Mucosa of gallbladder (tissue), 1 donor: ENCODE measurements at places on chromosomes 7 and 10.

DNA sequence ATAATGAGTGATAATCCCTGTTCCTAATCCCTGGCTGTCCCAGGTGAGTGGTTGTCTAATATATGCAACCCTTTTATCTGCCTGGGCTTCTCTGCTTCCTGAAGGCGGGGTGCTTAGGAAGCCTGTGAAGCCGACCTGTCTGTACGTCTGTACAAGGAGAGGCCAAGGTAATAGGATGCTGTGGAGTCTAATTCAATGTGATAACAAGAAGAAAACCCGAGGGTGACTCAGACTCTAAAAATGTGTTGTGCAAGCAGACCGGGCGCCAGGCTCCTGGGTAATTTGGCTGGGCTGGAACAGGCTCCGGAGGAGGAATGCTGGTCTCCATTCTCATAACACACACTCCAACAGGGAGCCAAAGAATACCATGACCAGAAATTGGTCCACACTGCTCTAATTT lies 43.6 kb downstream of the THNSL1 start:
- DNase-seq: peak; percentile 77

GRCh38 chr7:48090095-48090805 lies 1.2 kb downstream of the UPP1 start:
- peak; percentile 47 for DNase-seq

DNA sequence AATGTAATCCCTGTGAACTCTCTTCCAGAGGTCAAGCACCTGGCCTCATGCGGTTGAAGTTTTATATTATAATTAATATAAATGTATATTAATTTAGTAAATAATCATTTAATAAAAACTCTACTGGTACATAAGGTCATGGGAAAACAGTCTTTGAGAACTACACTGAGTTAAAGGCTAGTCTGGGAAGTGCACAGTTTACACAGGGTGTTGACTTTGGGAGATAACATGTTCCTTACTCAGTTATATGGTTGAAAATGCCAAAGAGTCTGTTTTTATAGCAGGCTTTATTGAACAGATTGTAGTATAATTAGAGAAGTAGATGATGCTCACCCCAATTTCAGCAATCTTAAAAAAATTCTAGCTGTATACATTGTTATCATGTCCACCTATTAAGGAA lies 735.9 kb downstream of the GATA3 start:
- no peak for DNase-seq

- no peak for DNase-seq
Observed at GRCh38 chr10:33883881-33884280, 549.4 kb upstream of the NRP1 start.

DNA sequence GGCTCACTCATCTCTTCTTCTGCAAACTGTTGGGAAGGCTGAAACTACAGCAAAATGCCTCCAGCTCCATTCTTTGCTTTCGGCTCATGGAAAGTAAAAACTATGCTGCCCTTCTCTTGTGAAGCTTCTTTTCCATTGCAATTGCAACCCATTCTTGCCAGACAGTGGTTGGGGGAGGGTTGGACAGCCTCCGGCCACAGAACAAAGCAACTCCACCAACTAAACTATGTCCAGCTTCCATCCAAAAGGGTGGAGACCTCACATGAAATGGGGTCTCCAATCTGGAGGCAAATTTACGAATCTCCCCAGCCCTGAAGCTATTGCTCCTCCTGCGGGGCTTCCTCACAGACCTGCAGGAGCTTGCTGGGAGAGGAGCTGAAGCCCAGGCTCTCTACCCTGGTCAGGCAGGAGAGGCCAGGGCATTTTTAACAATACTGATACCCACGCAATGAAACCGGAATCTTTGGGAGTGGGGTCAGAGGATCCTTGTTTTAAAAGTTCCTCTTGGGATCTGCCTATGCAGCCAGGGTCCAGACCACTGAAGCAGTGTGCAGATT lies 549 bp downstream of the GPNMB start:
- no peak for DNase-seq

DNA sequence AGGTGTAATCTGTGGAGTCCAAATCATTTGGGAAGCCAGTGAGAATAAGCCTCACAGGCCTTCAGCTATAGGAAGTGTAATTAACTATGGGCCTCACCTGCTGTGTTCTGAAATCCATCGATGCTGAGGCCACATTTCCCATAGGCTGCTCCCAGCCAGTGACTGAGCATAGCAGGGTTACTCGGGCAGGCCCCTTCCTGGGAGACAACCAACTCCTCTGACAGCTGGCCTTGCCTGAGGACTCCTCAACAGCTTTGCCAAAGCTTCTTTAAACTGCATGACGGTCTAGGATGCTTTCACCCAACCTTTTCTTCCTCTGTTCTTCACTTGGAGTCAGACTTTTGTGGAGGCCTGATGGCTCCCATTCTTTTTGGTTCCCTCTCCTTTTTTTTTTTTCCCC lies 63.8 kb upstream of the SMNDC1 start:
- no peak for DNase-seq

DNA sequence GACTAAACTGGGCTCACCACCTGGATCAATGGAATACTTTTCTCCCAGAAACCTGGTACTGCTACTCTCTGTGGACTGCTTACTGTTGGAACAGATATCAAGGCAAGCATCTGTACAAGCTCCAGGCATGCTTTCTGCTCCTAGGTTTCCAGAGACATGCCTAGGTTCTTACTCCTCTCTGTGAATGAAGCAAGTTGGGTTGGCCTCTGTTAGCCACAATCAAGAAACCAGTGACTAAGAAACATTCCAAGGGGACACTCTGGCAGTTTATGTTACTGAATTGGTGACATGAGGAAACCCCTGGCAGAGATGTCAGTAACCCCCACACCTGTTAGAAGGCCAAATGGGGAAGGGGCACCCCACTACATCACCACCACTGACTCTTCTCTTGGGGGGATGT lies 121.9 kb downstream of the GFRA1 start:
- no peak for DNase-seq

- DNase-seq: no peak
Observed at GRCh38 chr7:129213828-129214227, 11.0 kb upstream of the AHCYL2 start.

- no peak for DNase-seq
Observed at GRCh38 chr7:95240921-95241320, 83.4 kb downstream of the PON1 start.

GRCh38 chr7:46257761-46258448 lies 336.8 kb upstream of the IGFBP3 start:
- DNase-seq: no peak

GRCh38 chr7:13041368-13041988 lies 354.0 kb downstream of the ARL4A start:
- DNase-seq: no peak

DNA sequence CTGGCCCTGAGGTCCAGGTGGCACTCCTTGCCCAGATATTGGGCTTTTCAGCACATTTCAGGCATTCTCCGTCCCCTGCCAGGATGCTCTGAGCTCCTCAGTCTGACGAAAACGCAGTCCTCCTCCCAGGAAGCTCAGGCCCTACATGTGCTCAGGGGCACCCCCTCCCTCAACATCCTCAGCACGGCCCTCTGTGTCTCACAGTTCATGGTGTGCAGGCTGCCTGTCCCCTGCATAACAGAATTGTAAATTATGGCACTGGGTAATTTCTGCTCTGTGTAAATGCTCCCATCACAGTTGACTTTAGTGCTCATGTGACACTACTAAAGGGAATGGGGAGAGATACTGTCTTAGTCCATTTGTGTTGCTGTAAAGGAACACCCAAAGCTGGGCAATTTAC lies 563.8 kb downstream of the DNAJB6 start:
- DNase-seq: no peak

- no peak for DNase-seq
Observed at GRCh38 chr7:151085329-151085690, 965 bp upstream of the AGAP3 start.

DNA sequence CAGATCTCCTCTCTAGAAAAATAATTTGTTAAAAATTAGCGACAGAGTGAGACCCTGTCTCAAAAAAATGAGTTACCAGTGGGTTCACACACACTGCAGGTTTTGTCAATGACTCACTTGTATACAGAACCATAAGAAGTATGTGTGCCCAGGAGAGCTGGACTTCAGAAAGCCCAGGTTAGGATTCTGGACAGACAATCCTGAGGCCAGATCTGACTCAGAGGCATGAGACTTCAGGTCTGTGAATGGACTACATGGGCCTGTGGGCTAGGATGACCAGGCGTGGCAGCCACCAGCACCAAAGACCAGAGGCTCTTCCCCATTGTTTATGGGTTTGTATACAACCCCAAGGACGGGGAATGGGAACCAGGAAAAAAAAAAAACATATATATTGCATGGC lies 9.3 kb upstream of the ZNF438 start:
- DNase-seq: no peak

DNA sequence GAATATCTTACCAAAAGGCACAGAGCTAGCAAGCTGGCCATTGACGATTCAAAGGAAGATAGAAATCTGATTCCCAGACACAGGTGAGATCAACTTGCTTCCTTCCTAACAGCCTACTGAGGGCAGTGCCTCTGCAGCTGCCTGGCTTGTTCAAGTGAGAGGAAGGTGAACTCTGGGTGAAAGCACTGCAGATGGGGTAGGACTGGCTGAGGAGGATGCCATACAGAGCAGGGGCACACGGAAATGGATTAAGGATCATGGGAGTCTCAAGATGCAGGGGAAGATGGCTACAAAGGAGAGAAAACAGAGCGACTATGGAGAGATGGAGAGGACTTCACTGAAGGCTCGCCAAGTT lies 34.4 kb upstream of the GPAM start:
- DNase-seq: no peak

DNA sequence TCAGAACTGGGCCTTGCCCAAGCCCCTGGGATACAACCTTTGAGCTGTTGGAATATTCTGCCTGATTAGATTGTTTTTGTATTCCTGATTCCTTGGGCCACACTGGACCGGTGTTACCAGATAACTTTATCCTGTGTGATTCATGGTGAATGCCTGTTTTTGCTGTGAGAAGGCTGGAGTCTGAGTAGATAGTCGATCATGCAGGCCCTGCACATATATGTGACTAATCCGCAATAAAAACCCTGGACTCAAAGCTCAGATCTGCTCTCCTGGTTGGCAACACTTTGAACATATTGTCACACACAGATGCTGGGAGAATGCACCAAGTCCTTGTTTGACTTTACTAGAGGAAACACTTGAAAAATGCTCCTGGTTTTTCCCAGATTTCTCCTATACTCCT lies 183.9 kb upstream of the MBL2 start:
- DNase-seq: no peak

GRCh38 chr10:31820778-31821369 lies 107.8 kb downstream of the ARHGAP12 start:
- DNase-seq: no peak

DNA sequence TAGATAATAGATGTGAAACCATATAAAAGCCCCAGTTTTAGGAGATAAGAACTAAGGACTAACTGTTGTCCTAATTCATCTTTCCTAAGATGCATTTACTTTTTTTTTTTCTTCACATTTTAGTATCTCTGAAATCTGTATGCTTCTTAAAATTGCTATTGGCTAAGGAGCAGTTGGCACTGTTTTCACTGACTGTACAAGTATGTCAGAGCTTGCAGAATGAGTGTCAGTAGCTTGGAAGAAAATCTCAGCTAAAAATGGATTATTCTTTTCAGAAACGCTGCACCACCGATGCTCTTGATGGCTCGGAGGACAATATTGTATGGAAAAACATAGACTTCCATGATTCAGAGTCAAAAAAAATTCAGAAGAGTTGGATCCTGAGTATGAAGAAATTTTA lies 91.1 kb upstream of the DNAJB12 start:
- no peak for DNase-seq

GRCh38 chr7:150368884-150369747 lies 494 bp downstream of the REPIN1 start:
- peak; percentile 59 for DNase-seq

DNA sequence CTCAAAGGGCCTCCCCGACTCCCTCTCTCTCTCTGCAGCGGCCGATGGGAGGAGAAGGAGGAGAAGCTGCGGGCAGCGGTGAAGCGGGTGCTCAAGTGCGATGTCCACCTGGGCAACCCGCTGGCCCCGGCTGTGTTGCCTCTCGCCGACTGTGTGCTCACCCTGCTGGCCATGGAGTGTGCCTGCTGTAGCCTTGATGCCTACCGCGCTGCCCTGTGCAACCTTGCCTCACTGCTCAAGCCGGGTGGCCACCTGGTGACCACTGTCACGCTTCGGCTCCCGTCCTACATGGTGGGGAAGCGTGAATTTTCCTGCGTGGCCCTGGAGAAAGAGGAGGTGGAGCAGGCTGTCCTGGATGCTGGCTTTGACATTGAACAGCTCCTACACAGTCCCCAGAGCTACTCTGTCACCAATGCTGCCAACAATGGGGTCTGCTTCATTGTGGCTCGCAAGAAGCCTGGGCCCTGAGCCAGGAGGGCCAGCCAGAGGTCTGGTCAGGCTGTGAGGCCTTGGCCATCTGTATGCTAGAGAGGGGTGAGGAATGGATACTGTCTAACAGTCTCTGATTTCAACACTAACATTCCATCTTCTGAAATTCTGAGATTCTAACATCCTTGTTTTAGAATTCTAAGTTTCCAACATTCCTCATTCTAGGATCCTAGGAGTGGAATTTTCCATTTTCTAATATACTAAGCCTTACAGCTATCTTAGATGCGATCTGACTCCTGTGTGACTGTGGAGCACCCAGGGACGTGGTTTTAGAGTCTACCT lies 3.6 kb downstream of the INMT start:
- DNase-seq: peak; percentile 62

DNA sequence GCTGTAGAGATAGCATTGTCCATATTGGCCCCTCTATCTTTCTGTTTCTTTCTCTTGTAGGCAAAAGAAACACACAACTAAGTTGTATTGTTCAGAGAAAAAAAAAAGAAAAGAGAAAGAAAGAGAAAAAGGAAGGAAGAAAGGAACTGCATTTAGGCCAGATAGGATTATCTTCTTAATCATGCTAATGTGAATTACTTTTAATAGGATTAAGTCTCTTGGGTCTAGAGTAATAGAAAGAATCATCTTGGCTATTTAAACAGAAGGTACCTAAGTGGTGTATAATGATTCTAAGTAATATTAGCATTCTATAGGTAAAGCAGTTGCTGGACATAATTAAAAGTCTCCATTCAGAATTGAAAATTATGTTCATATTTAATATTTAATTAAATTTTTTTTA lies 42.2 kb downstream of the GPR85 start:
- no peak for DNase-seq

- no peak for DNase-seq
Observed at GRCh38 chr10:88409236-88409635, 173.9 kb downstream of the RNLS start.

- no peak for DNase-seq
Observed at GRCh38 chr10:102342958-102343357, 52.5 kb upstream of the NFKB2 start.
